AG04449 (cell line): ENCODE measurements at places on chromosomes 7 and 10.

DNA sequence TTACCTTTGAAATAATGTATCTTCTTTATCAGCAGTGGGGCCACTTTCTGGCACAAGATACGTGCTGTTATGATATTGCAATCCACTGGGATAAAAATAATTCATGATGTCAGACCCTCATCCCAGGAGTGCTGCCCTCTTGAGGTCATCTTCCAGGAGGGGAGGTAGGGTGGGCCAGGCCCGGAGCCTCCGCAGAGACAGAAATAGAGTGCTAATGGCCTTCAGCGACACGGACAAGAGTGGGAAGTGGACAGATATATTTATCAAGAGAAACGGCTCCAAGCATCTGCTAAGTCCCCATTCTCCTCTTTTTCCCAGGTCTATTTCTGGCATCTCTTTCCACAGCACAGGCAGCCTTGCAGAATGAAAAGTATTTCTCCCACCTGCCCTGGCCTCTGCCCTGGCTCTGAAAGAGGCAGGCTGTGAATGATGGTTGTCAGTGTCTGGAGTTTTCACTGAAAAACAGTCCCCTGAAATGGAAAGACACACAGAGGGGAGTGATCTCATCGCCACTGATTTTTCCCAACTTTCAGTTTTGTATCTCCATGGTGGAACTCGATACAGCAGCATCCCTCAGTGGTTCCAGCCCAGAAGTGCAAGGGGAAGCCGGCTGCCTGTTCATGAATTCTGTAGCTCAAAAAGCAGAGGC is 251.7 kb upstream of the MYO3A start:
- DNase-seq: no peak

DNA sequence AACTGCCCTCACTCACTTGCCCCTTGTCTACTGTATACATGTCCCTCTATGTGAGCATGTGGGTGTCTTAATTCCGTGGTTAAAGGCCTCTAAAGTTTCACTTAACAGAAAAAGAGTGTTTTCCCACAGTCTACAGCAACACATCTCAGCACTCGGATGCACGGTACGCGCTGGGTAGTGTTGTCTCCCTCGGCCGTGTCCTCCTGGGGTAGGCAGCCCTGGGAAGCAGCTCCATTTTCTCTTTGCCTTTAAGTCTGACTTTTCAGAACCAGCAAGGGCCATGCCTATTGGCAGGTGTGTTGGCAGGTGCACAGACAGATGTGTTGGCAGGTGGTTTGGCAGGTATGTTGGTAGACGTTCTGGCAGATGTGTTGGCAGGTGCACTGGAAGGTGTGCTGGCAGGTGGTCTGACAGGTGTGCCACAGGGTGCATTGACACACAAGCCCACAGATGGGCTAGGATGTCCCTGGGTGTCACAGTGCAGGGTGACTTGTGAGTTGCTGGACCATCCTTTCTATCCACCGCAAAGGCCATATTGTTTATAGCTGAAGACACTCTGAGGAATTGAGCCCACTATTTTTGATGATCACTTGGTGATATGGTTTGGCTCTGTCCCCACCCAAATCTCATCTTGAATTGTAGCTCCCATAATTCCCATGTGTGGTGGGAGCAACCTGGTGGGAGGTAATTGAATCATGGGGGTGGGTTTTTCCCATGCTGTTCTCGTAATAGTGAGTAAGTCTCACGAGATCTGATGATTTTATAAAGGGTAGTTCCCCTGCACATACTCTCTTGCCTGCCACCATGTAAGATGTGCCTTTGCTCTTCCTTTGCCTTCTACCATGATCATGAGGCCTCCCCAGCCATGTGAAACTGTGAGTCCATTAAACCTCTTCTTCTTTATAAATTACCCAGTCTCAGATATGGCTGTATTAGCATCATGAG is 296.9 kb downstream of the TNS3 start:
- no peak for DNase-seq

DNA sequence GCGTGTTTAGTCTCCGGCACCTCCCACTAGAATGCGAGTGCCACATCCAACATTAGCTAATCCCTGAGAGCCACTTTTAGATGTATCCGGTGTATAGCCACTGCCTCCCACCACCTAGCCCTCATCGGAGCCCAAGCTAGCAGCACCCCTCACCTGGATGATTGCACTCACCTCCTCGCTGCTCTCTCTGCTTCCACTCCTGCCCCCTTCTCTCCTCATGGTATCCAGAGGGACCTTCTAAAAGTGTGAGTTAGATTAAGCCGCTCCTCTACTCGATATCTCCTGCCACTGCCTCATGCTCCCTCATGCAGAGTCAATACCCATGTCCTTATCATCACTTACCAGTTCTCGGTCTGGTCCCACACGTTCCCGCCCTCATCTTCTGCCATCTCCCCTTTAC is 125.3 kb downstream of the RAB11FIP2 start:
- no peak for DNase-seq

- no peak for DNase-seq
These were observed 2.4 kb downstream of the BRI3 start for GRCh38 chr7:98283887-98284222.

DNA sequence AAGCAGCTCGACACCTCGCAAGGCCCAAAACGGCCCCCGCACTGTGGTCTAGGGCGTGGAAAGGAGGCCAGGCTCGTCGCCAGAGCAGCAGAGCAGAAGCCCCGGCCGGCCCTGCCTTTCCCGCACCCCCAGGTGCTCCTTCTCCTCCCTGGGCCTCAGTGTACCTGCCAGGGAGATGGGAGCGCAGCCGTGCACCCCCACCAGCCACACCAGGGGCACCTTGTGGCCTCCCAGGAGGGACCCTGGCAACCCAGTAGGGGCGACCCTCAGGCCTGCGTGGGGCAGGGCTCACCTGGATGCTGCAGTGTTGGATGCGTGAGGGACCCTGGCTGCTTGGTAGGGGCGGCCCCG is 9.5 kb downstream of the PDGFA start:
- no peak for DNase-seq

DNA sequence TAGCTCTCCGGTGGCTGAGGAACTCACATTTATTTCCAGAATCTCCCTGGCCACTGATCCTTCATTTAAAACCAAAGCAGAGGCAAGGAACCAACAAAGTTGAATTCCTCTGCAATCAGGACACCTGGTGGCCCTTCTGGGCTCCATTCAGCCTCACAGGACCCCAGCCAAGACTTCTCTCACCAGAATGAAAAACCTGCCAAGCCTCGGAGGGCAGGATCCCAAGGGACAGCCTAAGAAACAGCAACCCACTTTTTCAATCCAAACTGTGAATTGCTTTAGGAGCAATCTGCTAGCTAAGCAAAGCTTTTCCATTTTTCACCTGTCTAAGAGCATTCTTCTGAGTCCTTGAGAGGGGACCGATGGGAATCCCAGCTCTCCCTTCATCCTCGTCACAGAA is 34.6 kb downstream of the OAT start:
- no peak for DNase-seq

- DNase-seq: peak; percentile 28
These were observed 40.9 kb upstream of the MET start for GRCh38 chr7:116630932-116631671.

GRCh38 chr7:129561677-129562359 is 49.7 kb upstream of the NRF1 start:
- no peak for DNase-seq

- no peak for DNase-seq
These were observed 343.9 kb downstream of the ABCA13 start for GRCh38 chr7:48515171-48515570.

GRCh38 chr7:90773269-90773668 is 177.1 kb downstream of the CDK14 start:
- DNase-seq: no peak

GRCh38 chr7:36473454-36474282 is 84.0 kb downstream of the ANLN start:
- DNase-seq: no peak

DNA sequence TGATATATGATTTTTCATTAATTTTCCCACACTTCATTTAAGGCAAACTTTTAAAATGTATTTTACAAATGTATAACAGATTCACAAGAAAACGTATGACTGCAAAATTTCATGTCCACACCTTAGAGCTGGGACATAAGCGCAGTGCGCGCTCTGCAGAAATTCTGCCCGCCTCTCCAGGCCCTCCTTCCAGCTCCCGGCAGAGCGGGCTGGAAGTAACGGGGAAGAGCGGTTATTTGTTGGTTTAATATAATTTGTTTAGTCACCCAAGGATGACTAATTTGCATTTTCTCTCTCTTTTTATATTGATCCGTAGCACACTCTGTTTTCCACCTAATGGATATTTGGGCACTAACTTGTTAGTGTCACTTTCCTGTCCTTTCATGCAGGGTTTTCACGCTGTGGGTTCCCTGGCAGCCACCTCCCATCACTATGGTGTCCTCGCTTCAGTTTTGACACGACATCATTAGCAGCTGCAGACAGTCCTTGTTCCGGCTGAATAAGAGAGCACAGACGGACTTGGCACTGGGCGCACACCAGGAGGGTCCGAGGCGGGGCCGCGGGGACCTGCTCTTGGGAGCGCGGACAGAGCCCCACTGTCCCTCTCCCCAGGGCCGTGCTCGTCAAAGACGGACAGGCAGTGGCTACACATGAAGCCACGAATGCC is 129.2 kb upstream of the SEC61G start:
- no peak for DNase-seq

DNA sequence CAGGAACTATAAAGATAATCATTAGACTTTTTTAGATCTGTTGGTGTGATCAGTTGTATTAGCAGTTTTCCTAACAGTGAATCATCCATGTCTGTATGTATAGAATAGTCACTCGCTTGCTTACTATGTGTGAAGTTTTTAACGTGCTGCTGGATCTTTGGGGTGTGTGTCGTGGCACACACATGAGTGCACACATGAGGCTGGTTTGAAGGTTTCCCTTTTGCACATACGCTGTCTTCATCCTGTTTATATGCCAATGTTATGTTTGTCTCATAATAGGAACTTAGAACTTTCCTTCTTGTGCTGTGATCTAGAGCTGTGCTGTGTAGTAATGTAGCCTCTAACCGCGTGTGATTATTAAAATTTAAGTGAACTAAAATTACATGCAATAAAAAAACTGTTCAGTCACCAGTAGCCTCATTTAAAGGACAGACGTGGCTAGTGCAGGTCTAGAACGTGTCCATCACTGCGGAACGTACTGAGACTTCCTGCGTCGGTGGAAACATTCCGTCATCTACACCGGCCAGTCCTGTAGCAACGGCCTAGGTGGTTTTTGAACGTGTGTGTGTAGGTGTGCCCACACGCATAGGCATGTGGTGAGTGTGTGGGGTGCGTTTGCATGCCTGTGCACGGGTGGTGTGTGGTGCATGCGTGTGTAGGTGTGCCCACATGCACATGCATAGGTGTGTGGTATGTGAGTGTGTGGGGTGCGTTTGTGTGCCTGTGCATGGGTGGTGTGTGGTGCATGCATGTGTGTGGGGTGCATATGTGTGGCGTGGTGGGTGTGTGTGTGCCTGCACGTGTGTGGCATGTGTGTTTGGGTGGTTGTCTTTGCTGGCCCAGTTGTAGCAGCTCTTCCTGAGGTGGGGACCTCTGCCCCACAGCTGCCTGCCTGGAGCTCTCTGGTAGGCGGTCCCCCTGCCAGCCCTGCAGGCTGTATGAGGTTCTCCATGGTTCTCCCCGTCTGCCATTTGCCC is 56.6 kb downstream of the INPP5A start:
- no peak for DNase-seq

GRCh38 chr7:27960415-27960814 is 220.2 kb downstream of the JAZF1 start:
- DNase-seq: no peak

DNA sequence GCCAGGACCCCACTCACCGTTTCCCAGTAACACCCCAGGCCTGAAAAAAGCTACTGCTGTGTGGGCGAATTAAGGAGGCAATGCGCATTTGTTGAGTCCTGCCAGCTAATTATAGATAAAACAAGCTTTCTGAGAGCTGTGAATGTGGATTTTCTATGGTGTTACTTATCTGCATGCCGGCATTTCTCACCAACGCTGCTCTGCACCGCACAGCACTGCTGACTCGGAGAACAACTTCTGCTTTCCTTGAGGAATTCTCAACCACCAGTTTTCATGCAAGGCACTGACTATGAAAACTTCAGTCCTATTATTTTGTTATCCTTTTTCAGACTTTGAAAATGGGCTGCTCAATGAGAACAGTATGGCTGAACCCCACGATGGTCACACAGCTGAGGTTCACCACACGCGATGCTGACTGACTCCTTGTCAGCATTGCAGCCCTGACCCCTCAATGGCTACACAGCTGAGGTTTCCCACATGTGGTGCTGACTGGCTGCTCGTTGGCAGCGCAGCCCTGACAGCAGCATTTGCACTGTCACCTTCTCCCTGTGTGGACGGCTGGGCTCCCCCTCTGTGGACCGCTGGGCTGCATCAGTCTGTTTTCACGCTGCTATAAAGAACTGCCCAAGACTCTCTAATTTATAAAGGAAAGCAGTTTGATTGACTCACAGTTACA is 190.6 kb downstream of the DIP2C start:
- DNase-seq: no peak

- DNase-seq: no peak
These were observed 123.9 kb upstream of the PPIF start for GRCh38 chr10:79223091-79224048.

DNA sequence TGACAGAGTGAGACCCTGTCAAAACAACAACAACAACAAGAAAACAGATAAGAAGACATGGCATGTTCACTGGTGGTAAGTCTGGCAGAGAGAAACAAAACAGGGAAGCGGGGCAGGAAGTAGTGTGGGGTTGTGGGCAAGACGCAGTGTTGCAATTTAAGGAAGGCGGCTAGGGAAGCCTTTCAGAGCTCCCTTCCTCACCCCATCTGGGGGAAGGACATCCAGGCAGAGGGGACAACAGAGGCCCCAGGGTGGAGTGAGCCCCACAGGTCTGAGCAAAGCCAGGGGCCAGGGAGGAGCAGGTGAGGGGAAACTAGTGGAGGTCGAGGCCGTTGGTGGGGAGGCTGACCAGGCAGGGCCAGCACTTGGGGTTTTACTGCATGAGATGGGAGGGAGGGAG is 16.8 kb downstream of the LAT2 start:
- no peak for DNase-seq

GRCh38 chr10:1162481-1163203 is 106.5 kb downstream of the WDR37 start:
- no peak for DNase-seq

GRCh38 chr10:128429835-128430513 is 303.8 kb upstream of the MKI67 start:
- DNase-seq: no peak

GRCh38 chr7:61576-62360 is 130.6 kb upstream of the FAM20C start:
- DNase-seq: no peak

DNA sequence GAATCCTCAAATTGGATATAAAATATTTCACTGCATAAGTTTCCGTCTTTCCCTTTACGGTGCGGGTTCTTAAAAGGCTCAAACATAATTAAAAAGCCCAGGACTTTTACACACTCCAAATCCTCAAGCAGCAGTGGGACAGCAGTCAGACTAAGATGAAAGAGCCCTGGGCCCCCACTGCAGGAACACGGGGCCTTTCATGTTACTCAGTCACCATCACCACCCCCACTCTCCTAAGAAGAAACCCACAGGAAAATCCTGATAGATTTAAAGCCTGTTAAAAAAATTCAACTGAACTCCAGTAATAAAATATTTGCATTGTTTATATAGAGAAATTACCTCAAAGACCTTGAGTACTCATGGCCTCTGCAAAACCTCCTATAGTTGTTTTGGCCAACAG is 74.0 kb upstream of the TRIL start:
- no peak for DNase-seq
